Kidney glomerular epithelial cell (primary cell): ENCODE measurements at places on chromosomes 11 and 22.

GRCh38 chr11:119616586-119617339, 112.2 kb downstream of the NECTIN1 start:
- DNase-seq = no peak

- DNase-seq = no peak
Measured at GRCh38 chr11:80925321-80925720, 1484.5 kb upstream of the TENM4 start.

DNA sequence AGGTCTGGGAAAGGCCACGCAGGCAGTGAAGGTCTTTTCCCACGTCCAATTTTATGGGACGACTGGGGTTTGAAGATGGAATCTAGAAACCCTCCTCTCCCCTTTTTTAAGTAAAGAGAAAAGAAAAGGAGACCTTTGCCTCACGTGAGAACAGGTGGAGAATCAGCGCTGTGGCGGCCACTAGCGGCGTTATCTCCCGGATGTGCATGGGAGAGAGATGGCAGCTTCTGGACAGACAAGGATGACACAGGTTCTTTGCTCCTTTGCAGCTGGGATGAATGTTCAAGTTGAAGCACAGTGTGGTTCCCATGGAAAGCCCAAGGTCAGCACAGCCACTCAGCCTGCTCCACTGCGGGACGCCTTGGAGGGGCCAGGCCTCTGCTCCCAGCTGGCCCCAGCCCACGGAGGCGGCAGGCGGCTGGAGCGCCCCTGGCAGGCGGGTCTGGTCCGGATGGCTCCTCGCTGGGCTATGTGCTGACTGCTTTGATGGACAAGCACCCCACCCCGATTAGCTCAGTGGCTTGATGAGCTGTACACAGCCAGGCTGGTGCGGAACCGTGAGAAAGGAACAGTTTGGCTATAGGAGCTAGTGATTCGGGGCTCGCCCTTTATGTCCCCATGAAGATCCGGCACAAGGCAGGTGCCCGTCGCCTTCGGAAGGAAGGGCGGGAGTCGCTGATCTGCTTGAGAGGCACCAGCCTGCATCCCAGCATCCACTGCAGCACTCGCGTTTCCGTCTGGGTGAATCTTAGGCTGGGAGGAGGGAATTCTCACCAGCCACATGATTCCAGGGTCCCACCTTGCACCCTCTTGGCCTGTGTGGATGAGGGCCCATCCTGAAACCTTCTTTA, 14.5 kb upstream of the BID start:
- DNase-seq = no peak

GRCh38 chr11:1597331-1597993, 632 bp downstream of the KRTAP5-2 start:
- no peak for DNase-seq
